ENCODE measurements at places on chromosomes 2 and 18.

GRCh38 chr2:68709421-68709911 lies 25.1 kb upstream of the ARHGAP25 start:
- DNase-seq = peak; percentile 53

GRCh38 chr18:50879302-50880118 lies 592 bp downstream of the ME2 start:
- DNase-seq = peak; percentile 60

GRCh38 chr2:63345285-63345633 lies 243.0 kb downstream of the WDPCP start:
- no peak for DNase-seq

GRCh38 chr2:172295677-172296076 lies 131.7 kb upstream of the ITGA6 start:
- no peak for DNase-seq

GRCh38 chr2:177568390-177568789 lies 175.8 kb downstream of the AGPS start:
- no peak for DNase-seq

DNA sequence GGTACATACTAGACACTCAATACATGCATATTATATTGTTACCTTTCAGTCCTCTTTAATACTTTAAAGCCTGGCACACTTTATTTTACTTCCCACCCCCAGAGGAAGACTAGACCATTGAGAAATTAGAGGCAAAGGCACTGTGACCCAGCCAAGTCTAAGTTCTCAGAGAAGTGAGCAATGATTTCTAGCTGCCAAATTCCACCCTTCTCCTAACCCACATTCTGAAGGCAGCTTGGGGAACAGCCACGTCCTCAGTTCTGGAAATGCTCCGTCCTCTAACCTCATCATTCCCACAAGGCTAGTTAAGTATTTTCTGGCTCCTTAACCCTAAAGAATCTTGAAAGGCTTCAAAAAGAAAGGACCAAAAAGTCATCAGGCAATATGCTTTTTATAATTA lies 86.6 kb downstream of the COL5A2 start:
- DNase-seq = peak; percentile 81

DNA sequence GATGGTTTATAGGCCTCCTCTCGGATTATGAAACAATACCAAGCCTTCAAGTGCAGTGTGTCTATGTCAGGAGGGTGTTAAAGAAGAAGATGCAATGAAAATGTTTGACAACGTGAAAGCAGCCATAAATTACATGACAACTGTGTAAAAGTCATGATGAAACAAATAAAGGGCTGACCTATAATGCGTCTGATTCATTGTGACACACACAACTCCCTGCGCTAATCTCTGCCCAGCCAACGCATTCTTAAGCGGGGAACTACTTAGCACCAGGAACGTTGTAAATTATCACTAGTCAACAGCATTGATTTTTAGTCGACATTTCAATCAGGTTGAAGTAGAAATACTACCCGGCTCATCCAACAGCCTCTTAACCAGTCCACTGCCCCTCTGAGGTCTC lies 26.8 kb downstream of the BCL11A start:
- no peak for DNase-seq

GRCh38 chr2:10278029-10278762 lies 24.5 kb upstream of the HPCAL1 start:
- peak; percentile 18 for DNase-seq

GRCh38 chr2:39241588-39241987 lies 2.2 kb downstream of the CDKL4 start:
- DNase-seq = no peak

DNA sequence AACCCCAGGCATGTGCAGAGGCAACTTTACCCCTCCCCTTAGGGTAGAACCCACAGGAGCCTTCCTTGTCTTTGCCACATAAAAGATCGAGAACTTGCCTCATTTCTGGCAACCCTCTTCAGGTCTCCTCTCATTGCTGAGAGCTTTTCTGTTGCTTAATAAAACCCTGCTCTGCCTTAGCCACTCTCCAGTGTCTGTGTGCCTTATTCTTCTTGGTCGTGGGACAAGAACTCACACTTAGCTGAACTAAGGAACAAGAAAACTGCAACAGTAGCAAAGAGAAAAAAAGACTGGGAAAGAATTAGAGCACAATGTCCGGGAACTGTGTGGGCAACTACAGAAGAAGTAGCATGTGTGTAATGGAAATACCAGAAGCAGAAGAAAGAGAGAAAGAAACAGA lies 56.2 kb upstream of the SMIM21 start:
- DNase-seq = no peak

Data from astrocyte of the spinal cord (primary cell).